ENCODE measurements at places on chromosomes 6 and 20.

GRCh38 chr6:75368151-75368779 lies 83.7 kb upstream of the TMEM30A start:
- no peaks in the 10 kb centered on the region for H3K4me1 ChIP-seq
- H3K4me3 ChIP-seq: no peak overlapping the region
- H3K27me3 ChIP-seq: no peaks in the 10 kb centered on the region
- no peak for DNase-seq
- H3K27ac ChIP-seq: no peak overlapping the region
- no peaks in the 10 kb centered on the region for H3K36me3 ChIP-seq

DNA sequence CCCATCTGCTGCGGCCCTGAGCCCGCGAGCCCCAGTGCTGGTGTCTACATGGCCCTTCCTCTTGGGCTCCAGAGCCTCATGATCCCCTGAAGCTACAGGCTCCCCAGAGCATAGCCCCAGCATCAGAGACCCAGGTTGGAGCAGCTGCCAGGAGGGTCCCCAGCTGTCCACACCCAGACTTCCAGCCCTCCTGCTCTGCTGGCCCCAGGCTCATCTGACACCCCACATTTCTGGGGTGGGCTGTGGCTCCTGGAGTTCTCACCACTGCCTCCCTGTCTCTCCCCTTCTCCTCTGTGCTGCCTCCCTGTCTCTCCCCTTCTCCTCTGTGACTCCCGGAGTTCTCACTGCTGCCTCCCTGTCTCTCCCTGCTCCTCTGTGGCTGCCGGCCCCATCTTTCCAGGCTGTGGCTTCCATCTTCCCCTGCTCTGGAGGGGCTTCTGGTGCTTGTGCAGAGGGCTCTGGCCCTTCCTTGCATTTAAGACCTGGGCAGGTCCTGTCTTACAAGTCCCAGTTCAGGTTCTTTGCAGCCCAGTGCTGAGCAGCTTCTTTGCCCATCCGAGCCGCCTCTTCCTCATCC lies 108.1 kb downstream of the ERMARD start:
- no peaks in the 10 kb centered on the region for H3K27me3 ChIP-seq
- H3K27ac ChIP-seq: no peak overlapping the region
- H3K4me1 ChIP-seq: peaks cover 9% of the 10 kb centered on the region

- no peaks in the 10 kb centered on the region for H3K36me3 ChIP-seq
- no peak for DNase-seq
- H3K27me3 ChIP-seq: no peaks in the 10 kb centered on the region
- H3K4me1 ChIP-seq: peaks cover 62% of the 10 kb centered on the region
- H3K27ac ChIP-seq: no peak overlapping the region
- H3K4me3 ChIP-seq: no peak overlapping the region
Measured at GRCh38 chr6:117677553-117678141, 2.4 kb downstream of the NUS1 start.

- H3K36me3 ChIP-seq: no peaks in the 10 kb centered on the region
- H3K4me1 ChIP-seq: peaks cover 14% of the 10 kb centered on the region
- no peak overlapping the region for H3K4me3 ChIP-seq
- DNase-seq: no peak
- H3K27me3 ChIP-seq: peaks cover 18% of the 10 kb centered on the region
- no peak overlapping the region for H3K27ac ChIP-seq
Measured at GRCh38 chr6:105135056-105135455, 44.8 kb downstream of the POPDC3 start.

- no peak overlapping the region for H3K4me3 ChIP-seq
- no peak overlapping the region for H3K27ac ChIP-seq
- H3K27me3 ChIP-seq: no peaks in the 10 kb centered on the region
- no peaks in the 10 kb centered on the region for H3K4me1 ChIP-seq
- no peak for DNase-seq
Measured at GRCh38 chr6:84892671-84893070, 128.3 kb upstream of the TBX18 start.
